ENCODE measurements at places on chromosomes 2 and 18.

DNA sequence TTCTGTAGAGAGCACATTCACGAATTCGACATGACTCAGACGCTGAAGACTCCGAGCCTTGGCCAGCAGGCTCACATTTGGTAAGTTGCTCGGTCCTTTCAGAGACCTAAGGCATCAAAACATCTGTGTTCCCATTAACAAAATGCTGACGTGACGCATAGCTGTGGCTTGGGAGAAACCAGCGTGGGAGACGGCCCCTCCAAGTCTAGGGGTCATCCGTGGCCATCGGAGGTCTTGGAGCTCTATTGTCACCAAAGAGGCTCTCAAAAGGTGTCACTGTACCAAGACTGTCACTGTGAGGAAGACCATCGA lies 14.9 kb downstream of the FBLN7 start:
- no peaks in the 10 kb centered on the region for H3K27me3 ChIP-seq
- no peak overlapping the region for H3K27ac ChIP-seq
- DNase-seq, result no peak
- H3K4me1 ChIP-seq, result peaks cover 24% of the 10 kb centered on the region
- H3K4me3 ChIP-seq, result no peak overlapping the region

- no peaks in the 10 kb centered on the region for H3K27me3 ChIP-seq
- peaks cover 33% of the 10 kb centered on the region for H3K4me1 ChIP-seq
- peak; percentile 23 for DNase-seq
- peak overlapping the region; percentile 80 for H3K4me3 ChIP-seq
Observed at GRCh38 chr2:105328281-105329196, 996 bp downstream of the TGFBRAP1 start.

DNA sequence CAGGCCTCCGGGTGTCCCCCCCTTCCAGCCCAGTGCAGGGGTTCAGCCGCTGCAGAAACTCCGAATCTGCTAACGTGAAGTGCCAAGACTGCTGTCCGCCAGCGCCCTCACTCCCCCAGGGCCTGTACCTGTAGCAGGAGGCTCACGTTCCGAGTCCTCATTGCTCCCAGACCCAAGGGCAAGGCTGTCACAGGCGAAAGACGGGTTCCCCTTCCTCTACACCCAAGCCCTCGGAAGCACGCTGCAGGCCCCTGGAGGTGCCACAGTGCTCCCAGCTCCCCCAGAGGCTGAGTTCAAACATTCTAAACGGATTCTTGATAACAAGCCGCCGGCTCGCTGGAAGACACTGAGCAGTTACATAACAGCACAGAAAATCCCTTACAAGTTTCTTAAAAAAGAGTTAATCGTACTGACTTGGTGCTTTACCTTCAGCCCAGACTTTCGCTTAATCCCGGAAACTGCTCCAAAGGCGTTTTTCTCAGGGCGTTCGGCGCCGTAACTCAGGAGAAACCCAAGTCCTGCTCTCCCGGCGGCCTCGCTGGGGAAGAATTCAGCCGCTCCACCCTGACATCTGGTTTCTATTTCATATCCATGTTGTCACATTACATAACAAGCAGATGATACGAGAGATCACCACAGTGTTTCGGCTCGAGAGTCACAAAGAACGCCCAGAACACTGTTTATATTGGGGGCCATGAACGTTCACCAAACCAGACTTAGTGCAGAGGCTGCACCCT lies 92.0 kb downstream of the HDAC4 start:
- H3K36me3 ChIP-seq, result no peaks in the 10 kb centered on the region
- peak overlapping the region; percentile 68 for H3K4me3 ChIP-seq
- H3K27me3 ChIP-seq, result no peaks in the 10 kb centered on the region
- H3K27ac ChIP-seq, result peak overlapping the region; percentile 76
- DNase-seq, result peak; percentile 85

- H3K27me3 ChIP-seq, result peaks cover 14% of the 10 kb centered on the region
- H3K27ac ChIP-seq, result no peak overlapping the region
- H3K36me3 ChIP-seq, result no peaks in the 10 kb centered on the region
- DNase-seq, result no peak
- H3K4me1 ChIP-seq, result no peaks in the 10 kb centered on the region
Observed at GRCh38 chr18:46484971-46485370, 172.0 kb downstream of the LOXHD1 start.

GRCh38 chr18:43277164-43277600 lies at the start of gene SYT4:
Gene SYT4, minus strand, starts transcription at chr18:43277490. Its CDS starts 209 bp downstream, at chr18:43277281.
- no peak within 1 kb of the TSS for H3K4me3 ChIP-seq
- no peaks in the 10 kb centered on the region for H3K4me1 ChIP-seq
- H3K27ac ChIP-seq, result no peak within 1 kb of the TSS

DNA sequence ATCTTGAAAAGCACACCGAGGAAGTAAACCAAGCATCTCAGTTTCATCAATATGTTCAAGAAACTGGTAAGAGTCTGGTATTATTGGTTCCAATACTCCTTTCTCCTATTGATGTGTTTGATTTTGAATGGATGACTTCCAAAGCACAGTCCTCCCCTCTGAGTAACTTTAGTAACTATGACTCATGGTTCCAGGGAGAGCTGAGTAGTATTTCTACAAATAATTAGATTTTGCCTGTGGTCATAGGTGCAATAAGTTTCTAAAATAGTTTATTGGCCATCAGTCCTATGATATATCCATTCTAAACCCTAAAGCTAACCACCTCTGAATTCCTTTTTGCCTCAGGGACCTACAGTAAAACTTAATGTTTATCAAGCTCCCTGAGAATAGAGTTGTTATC lies 352.4 kb downstream of the XIRP2 start:
- no peak overlapping the region for H3K27ac ChIP-seq
- DNase-seq, result peak; percentile 15
- H3K4me1 ChIP-seq, result no peaks in the 10 kb centered on the region
- no peak overlapping the region for H3K4me3 ChIP-seq

Data from GM23248 (cell line).